ENCODE measurements at places on chromosomes 1 and 21.

DNA sequence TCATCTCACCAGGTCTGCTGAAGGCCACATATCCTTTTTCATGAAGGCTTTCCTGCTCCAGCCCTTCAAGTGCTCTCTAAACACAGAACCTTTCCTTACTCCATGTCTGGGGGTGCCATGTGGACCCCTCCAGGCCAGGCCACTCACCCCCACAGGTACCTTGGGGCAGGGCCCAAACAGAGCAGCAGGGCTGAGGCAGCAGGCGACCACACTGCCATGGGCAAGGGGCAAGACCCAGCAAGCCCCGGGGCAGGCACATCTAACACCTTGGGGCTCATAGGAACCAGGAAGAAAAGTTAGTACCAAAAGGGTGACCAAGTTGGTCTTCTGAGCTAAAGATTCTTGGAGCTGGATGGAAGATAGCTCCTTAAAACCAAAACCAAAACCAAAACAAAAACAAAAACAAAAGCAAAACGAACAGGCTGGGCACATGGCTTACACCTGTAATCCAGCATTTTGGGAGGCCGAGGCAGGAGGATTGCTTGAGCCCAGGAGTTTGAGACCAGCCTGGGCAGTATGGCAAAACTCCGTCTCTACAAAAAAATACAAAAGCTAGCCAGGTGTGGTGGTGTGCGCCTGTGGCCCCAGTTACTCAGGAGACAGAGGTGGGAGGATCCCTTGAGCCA, 63.7 kb downstream of the MRPL37 start:
- DNase-seq = no peak

GRCh38 chr1:43031316-43032203, 72.9 kb upstream of the SLC2A1 start:
- no peak for DNase-seq

- no peak for DNase-seq
These were observed 480.0 kb upstream of the PKN2 start for GRCh38 chr1:88204111-88204510.

DNA sequence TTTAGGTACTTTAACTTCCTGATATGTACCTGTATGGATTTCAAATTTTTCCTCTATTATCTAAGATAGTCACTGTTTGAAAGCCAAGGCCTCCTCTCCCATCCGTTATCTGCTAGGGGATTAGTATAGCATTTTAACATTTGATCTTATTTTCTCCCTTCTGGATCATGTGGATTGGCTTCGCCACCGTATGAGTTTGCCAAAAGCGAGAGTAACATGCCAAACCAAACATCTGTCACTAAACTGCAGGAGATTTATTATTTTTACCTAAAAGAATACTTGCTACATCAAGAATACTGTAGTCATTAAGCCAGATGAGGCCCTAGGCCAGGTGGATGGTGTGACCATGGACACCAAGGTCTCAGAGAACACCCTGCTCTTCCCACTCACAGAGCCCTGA, 28.5 kb upstream of the EEIG2 start:
- DNase-seq = no peak

DNA sequence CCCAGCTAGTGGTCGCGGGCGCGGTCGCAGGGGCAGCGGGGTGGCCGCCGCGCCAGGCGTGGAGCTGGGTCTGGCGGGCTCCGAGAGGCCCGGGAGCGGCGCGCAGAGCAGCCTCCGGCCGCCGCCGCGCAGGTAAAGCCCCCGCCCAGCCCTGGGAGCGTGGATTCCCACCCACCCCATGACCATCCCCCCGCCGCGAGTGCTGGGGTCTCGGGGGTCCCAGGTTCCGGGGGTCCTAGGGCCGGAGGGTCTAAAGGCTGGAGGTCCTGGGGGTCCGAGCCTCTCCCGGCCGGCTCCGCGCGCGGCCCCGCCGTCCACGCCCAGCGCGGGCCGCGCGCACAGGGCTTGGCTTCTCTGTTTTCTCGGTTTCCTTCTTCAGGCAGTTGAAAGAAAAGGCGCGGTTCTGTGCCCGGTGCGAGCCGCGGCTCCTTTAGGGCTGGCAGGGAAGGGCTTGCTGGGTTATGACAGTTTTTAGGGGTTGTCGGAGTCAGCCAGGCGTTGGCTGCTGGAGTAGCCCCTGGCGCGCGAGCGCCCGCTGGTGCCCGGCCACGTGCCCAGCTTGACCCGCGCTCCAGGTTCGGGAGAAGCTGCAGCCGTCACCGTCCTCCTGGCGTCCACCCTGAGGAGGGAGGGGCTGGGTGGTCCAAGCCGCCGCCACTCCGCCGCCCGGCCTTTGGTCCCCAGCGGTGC, 359 bp downstream of the LRRC3 start:
- peak; percentile 53 for DNase-seq

GRCh38 chr1:41404308-41404761, 43.1 kb downstream of the FOXO6 start:
- peak; percentile 51 for DNase-seq

DNA sequence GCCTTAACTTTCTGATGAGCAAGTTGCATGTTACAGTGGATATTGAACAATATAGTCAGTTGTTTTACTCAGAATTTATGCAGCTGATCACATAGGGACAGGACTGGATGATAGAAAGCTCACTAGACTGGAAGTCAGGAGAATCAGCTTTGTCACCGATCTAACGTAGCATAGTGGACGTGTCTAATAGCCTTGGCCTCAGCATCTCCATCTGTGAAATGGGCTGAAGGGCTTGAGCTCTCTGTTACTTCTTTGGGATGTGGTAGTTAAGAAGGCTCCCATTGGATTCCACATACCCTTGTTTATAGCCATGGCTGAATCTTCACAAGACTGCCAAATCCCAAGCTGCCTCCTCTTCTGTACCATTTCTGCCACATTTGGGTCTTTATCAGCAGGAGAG, 190.6 kb downstream of the GRIK1 start:
- DNase-seq = no peak

GRCh38 chr1:100626397-100626796, 88.5 kb downstream of the GPR88 start:
- no peak for DNase-seq

- DNase-seq = no peak
These were observed 22.9 kb downstream of the BCAS2 start for GRCh38 chr1:114558544-114558943.

GRCh38 chr1:101284021-101284420, 47.2 kb downstream of the S1PR1 start:
- peak; percentile 65 for DNase-seq

DNA sequence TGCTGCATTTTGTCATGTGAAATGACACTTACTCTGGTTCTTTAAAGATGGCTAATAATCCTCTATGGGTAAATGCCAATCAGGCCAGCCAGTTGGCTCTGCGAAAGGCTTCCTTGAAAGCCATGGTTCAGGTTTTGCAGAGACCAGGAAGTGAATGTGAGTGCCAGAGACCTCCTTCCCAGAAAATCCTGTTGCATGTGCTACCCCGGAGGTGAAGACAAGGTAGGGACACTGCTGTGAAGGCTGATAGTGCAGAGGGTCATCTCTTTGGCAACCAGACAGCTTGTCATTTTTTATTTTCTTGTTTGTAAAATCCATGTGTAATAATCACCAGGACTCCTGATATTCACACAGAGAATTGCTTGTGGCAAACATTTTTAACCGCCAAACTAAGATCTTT, 18.7 kb downstream of the LRRC8D start:
- DNase-seq = no peak

DNA sequence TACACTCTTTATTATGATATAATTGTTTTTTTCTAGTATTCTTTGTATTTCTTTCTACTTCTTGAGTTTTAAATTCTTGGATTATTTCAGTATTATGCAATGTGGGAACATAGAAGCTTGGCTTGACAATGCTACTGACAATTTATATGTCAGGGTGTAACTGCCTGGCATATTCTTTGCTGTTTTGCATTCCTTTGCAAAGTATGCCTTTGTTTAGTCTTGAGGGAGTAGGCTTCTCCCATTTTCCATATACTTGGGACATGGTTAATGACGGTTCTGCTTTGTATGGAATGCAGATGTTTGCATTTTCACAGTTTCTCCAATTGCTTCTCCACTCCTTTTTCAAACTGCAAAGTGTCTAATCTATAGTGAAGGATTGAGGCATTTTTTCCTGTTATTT, 109.8 kb downstream of the HMCN1 start:
- no peak for DNase-seq

DNA sequence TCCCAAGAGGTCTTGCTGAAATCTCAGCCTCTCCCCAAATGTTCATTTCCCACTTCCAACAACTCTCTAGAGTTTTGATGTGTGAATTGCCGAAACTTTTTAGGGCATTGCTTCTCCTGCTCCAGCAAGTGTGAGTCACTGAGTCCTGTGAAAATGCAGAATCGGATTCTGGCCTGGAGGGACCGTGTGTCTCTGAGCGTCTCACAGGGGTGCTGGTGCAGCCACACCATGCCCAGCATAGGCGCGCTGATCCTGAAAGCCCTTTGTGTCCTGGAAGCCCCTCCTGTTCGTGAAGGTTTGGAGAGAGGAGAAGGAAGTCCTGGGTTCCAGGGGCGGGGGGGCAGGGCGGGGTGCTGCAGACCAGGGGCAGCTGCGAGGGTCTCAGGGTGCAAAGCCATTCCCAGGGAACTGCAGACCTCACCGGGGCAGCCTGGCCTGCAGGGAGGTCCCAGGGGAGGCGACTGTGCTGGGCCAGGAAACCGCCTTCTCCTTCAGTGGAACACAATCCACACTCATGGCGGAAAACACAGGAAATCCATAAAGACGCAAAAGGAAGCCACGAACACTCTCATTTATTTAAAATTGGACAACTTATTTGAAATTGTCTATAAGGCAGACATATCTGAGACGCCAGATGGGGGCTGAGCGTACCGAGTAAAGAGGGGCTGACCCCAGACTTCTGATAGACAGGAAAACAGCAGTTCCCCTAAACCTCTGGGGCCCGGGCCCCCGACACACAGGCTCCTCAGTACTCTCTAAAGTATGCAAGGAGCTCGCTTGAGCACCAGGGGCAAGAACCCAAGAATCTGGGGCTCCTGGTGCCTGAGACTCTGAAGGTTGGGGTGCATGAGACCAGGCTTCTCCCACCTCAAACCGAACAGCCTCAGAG, 43.5 kb upstream of the ADARB1 start:
- no peak for DNase-seq

GRCh38 chr1:156153362-156153761, at the start of gene SEMA4A:
SEMA4A (plus strand) TSS chr1:156153585; CDS start chr1:156154579, 994 bp downstream.
- no peak for DNase-seq

DNA sequence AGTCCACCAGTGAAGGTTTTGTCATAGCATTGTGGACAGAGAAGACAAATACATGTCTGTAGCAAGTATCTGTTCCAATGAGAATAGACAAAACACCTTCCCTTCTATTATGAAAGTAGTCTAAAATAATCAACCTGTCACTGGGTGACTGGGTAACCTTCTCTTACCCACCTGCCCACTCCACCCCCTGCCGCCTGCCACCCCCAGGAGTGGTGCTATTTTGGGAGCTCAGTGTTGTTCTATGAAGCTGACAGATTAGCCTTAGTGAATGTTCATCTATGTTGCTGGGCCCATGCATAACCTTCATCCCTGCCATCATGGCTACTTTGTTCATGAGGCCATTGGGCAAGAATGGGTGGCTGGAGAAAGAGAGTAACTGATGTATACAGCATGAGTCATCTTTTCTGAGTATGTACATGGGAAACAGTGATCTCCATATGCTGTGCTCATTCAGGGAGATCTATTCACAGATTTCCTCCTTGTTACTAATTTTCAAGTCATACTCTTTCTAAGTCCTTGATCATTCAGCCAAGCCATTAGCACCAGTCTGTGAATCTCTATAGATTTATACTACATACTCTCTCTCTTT, 24.8 kb downstream of the MARK1 start:
- no peak for DNase-seq

GRCh38 chr1:22778862-22779520, 68.4 kb downstream of the EPHB2 start:
- no peak for DNase-seq

GRCh38 chr1:74343216-74343615, 108.0 kb downstream of the TNNI3K start:
- DNase-seq = no peak

DNA sequence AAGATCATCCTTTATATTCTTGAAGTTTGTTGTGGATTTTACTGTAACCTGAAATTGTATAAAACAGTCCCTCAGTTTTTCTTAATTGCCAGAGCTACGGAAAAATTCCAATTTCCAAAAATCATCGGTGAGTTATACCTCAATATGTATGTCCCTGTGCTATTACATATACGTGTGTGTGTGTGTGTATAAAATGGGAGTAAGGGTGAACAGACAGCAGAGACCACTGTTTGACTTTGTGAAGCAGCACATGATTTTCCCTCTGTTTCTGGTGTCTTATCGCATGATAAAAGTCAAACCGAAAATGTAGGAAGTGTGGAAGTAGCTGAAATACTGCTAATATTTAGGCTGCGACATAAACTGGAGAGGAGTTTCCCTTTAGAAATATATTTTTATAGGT, 1.2 kb downstream of the OR2T1 start:
- DNase-seq = no peak

GRCh38 chr21:42843056-42843455, 36.3 kb downstream of the WDR4 start:
- no peak for DNase-seq

GRCh38 chr1:54095546-54096226, 42.3 kb downstream of the TCEANC2 start:
- DNase-seq = no peak

DNA sequence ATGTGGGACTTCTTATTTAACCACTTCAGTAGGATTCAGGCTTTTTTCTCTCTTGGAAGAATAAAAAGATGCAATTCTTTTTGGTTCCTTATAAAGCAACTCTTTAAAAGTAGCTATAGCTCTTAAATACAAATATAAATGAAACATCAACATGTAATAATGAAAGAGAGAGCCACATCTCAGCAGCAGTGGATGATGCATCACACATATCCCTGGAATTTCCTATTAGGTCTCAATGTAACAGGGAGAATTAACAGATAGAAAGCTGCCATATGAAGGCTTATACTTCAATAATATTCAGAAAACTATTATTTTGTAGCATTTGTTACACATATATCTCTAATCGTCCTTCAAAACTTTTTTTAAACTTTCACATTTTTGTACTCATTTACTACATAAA, 119.0 kb upstream of the USH2A start:
- no peak for DNase-seq

Data from activated CD4-positive, alpha-beta T cell treated with anti-CD3 and anti-CD28 coated beads for 48 hours (primary cell).